ENCODE measurements at places on chromosomes 5 and 9. TPM values are rescaled to one million over a fixed set of nuclear protein-coding genes. Genes with fewer than 3 reads are reported as not detected.

The PAEP gene
- not detected for total RNA-seq

The KLHL3 gene
- total RNA-seq = 35.1 TPM

The PAX5 gene
- not detected for total RNA-seq

The PROB1 gene
- 34.7 TPM for total RNA-seq

The LECT2 gene
- total RNA-seq = not detected

The SOHLH1 gene
- total RNA-seq = not detected

The KCNV2 gene
- not detected for total RNA-seq

The PCDHA8 gene
- total RNA-seq = not detected

The PCDHGA1 gene
- total RNA-seq = 4.6 TPM

The EIF4E1B gene
- total RNA-seq = not detected

The ANKDD1B gene
- 0.38 TPM for total RNA-seq

The PPP1R26 gene
- total RNA-seq = 26.3 TPM

The PLAA gene
- total RNA-seq = 31.5 TPM

The KIF27 gene
- total RNA-seq = 3.0 TPM

The SEC24A gene
- 12.4 TPM for total RNA-seq

The NUTM2G gene
- total RNA-seq = not detected

The GGTA1 gene
- 8.8 TPM for total RNA-seq

The CTSV gene
- not detected for total RNA-seq

The ZDHHC11B gene
- total RNA-seq = 5.5 TPM

The SIT1 gene
- total RNA-seq = not detected

The STPG3 gene
- total RNA-seq = not detected

The PCDHGA8 gene
- 14.0 TPM for total RNA-seq

All from cardiac septum (tissue), 1 donor.